CD14-positive monocyte (primary cell): ENCODE measurements at places on chromosomes 5 and 9. TPM values are rescaled to one million over a fixed set of nuclear protein-coding genes. Genes with fewer than 3 reads are reported as not detected.

SLC6A19 gene
- not detected for polyA plus RNA-seq

SAXO1 gene
- polyA plus RNA-seq, result not detected

CCDC192 gene
- not detected for polyA plus RNA-seq

IL9 gene
- not detected in 2 replicates for polyA plus RNA-seq

- peak; percentile 6 for DNase-seq
Observed at GRCh38 chr5:139131921-139132432, 66.2 kb downstream of the SIL1 start.

DNA sequence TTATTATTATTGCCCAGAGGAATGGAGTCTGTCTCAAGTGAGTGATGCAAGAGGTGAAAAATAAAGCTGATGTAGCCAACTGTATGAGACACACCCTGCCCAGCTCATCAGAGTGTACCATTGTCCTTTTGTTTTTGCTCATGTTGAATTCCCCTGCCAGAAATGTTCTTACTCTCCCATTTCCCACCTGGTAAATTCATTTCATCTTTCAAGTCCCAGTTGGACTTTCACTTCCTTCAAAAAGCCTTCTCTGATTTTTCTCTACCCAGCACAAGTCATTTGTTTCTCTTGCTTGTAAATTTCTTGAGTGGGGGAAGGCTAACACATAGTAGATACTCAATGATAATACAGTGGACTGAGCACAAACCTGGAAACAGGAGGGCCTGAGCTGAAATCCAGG lies 394.5 kb upstream of the ZNF462 start:
- no peak for DNase-seq

SLC4A9 gene
- not detected for polyA plus RNA-seq

DNA sequence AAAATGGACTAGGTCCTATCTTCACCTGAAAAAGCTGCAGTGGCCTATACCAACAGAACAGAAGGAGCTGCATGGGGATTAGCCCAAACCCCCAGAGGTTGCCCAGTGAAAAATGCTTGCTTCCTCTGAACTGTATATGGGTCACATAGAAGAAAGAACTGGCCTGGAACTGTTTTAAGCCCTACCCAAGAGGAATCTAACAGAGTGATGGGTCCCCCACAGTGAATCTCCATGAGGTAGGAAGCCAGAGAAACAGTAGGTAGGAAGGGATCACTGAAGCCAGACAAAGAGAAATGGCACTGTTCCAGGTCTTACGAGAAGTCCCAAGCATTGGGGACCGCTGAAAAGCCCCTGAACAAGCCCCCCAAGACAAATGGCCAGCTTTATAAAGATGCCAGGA lies 28.8 kb upstream of the TRIM32 start:
- no peak for DNase-seq

DNA sequence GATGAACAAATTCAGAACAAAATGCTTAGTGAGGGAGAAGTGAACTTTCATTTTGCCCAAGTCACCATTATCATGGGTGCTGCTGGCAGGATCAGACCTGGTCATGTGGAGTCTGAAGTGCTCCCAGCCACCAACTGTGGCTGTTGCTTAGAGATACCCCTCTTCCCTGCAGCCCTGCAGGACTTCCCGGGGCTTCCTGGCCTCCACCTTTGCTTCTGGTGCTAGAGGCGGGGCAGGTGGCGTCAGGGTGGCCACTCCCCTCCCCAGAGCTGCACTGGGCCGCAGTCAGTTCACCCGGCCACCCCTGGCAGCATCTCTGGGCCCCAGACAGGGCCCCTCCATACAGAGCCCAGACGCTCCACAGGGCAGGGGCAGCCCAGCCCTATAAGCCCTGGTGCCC lies 30.0 kb upstream of the SLC12A7 start:
- DNase-seq, result no peak

DNA sequence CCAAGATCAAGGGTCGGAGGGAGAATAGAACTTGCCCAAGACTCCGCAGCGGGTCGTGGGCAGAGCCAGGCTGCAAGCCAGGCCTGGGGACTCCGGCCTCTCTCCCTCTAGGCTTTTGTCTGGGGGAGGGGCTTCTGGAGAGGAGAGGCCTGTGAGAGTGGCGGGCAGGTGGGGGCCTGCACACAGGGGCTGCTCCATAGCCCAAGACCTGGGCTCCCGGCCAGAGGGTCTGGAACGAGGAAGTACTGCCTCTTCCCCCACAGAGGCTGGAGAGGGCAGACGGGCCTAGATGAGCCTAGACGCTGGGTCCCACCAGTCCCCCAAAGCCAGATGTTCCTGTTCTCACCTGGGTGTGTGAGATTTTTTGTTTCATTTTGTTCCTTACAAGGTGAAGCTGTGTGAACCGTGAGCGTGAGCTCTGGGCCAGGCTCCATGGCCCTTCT lies 5.2 kb upstream of the ST6GALNAC6 start:
- DNase-seq, result peak; percentile 47

- DNase-seq, result peak; percentile 27
Observed at GRCh38 chr5:101045689-101046088, 142.6 kb upstream of the ST8SIA4 start.

DNA sequence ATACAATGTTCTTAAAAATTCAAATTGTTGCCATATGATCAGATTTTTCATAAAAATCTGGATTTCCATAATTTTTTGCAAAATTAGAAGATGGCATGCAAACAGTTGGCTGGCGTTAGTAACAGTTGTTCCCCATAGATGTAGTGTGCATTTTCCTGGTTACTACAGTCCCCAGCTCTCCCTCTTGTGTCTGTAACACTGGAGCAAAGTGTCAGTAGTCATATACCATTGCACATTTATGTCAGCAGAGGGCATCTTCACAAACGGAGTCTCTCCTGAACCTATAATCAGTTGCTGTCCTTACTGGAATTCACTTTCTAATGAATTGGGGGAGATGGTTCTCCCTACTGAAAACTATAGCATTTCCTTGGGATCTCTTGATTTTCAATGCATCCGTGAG lies 44.7 kb upstream of the DMAC1 start:
- DNase-seq, result no peak

DNA sequence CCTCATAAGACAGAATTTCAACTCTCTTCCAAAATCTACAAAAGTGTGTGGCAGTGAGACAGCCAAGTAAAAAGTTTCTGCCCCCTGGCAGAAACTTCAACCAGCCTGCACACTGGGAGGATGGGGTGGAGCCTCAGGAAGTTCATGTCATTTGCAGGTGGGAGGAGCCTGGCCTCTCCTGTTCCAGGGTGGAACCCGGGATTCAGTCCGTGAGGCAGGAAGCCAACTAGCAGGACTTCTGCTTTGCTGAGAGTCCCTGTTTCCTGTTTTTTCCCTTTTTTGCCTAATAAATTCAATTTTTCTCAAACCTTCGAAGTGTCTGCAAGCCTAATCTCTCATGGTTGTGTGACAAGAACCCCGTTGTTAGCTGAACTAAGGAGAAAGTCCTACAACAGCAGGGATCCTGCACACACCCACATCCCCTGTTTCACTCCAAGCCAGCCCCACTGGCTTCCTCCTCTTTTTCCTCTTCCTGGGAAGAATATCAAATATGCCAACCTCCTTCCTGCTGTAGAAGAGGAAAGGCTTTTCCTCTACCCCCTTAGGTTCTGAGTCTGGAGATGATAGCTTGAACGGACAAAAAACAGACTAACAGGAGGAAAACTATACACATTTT lies 69.3 kb downstream of the ALDH7A1 start:
- DNase-seq, result no peak

NIPAL4 gene
- not detected for polyA plus RNA-seq

SPEF2 gene
- 0.46 TPM for polyA plus RNA-seq

- no peak for DNase-seq
Observed at GRCh38 chr9:5890641-5891040, at the start of gene MLANA. MLANA (plus strand) TSS chr9:5890889; CDS start chr9:5892475, 1,586 bp downstream.

DNA sequence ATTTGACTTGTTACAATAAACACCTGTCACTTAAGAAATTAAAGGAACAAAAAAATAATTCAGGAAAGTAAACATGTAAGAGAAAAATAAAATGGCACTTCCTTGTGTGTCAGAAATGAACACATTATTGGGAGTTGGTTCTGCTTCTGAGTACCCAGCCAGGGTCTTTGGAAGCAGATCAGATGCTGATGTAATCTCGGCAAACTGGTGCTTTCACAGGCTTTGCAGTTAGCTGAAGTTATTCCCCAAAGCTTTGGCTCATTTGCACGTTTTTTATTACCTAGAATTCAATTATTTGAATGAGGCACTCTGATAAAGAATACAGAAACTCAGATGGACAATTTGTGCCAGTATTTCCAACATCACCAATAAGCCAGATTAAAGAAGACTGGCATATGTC lies 10.9 kb downstream of the CDH18 start:
- no peak for DNase-seq

STING1 gene
- 83.7 TPM for polyA plus RNA-seq

DNA sequence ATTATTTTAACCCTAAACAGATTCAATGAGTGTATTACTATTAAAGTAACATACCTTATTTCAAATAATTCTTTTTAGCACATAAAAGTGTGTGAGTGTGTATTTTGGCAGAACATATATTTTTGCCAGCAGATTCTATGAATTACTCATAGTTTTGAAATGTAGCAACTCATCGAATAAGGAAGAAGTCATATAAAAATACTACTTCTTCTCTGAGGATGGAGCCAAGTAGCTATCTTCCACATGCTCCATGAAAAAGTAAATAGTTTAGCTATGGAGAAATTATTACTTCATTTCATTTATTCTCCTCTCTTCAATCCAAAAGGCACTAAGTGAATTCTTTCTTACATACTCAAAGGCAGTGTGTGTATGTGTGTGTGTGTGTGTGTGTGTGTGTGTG lies 1090.4 kb upstream of the CDH6 start:
- no peak for DNase-seq

- no peak for DNase-seq
Observed at GRCh38 chr9:21546949-21547348, 64.8 kb upstream of the IFNE start.

PCDHA9 gene
- polyA plus RNA-seq, result not detected

GRCh38 chr5:43106290-43106638 lies 14.4 kb upstream of the ZNF131 start:
- no peak for DNase-seq

DNA sequence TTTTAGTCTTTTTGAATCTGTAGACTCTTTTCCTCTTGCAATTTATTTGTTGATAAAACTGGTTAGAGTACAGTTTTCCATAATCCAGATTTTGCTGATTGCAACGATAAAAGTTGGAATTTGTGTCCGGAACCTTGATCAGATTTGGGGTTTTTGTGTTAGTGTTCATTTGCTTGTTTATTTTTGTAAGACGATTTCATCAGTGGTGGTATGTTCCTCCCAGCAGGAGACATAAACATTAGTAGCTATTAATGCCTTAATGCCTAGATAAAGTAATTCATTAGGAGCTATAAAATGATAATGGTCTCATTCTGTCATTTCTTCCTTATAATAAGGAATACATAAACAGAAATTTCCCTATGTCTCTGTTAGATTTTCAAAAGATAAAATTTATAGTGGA lies 21.3 kb downstream of the RPS6 start:
- no peak for DNase-seq

DNA sequence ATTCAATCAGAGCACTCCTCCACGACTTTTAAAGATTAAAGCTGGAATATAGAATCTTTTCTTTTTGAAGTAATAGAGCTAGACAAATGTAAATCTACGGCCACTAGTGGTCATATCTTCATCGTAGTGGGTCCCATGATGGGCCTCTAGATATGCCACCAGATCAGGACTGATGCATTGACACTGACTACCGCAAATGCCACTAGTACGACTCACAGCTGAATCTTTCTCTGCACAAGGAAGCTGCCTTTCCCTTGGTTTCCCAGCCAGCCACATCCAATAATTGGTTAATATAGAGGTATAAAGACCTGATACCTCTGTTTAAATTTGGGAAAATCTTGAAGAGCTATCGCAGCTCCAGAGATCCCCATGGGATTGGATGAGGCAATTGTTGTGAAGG lies 37.8 kb upstream of the ADRB2 start:
- no peak for DNase-seq

DNA sequence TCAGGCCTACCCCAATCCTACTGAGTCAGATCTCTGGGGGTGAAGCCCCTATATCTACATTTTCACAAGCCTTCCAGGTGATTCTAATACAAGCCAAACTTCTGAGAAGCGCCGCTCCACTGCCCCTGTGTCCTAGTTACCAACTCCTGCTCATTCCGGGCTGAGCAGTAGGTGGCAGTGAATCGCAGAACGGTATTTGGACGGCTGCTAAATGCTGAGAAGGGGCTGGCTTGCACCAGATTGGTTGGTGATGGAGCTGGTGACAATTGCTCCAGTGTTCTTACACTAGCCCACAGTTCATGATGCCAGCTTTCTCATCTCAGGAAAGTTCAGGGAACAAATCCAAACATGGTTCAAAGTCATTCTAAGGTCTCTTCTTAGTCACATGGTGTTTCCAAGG lies 31.1 kb upstream of the FGF1 start:
- peak; percentile 47 for DNase-seq

- no peak for DNase-seq
Observed at GRCh38 chr5:136522217-136522956, 157.0 kb upstream of the TRPC7 start.

DNA sequence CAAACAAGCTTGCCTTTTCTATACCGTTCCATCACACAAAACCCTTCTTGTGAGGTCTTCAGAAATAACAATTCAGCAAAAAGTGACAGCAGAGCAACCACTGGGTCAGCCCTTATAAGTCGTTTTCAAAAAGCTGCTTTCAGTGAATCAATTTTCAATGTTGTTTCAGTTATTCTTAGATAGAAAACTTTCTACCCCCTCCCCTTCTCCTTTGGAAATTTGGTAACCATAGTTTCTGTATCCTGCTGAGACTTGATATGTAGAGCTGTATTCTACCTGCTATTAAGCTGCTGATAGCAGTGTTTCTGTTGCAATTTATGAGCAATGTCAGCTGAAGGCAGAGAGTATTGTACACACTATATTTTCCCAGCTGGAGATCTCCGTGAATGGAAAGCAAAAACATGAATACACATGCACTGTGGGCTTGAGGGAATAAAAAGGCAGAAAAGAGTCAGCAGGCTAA lies 75.7 kb downstream of the ZNF608 start:
- no peak for DNase-seq

DNA sequence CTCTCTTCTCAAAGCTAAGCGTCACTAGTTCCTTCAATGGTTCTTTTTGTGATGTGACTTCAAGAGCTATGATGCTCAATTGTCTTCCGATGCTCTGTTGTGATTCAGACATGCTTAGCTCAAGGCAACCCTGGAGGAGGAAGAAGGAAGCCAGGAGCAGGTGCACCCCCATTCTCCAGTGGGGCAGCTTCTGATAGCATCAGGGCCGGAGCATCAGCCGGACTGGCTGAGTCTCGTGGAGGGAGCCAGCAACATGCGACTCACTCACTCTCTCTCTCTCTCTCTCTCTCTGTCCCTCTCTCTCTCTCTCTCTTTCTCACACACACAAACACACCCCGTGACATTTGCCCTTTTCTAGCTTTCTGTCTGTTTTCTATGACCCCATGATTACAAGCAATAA lies 140.2 kb downstream of the HSD17B3 start:
- DNase-seq, result no peak

RANBP6 gene
- 2.0 and 6.1 TPM in 2 replicates for polyA plus RNA-seq

DNA sequence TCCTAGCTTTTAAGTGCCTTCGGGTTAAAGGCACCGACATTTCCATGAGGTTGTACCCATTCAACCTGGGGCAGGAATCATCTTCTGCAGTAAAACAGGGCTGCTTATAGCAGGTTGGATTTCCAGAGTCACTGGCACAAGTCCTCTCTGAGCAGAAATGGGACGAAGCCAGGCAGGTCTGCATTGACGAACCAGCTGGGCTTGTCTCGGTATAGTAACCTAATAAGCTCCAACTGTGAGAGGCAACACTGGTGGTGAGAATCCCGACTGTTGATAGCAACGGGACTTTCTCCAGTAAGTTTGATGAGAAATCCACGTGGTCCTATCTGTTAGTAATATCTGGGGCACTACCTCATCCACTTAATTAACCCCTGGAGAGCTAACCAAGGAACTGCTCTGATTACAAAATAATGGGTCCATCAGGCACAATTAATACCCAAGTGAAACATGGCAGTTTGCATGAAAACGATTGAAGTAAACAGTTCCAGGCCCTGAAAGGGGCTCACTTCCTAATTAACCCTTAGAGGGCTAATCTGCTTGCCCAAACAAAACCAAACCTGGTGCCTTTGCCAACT lies 491.0 kb upstream of the C9orf72 start:
- DNase-seq, result no peak
